Brain pericyte (primary cell): ENCODE measurements at places on chromosomes 7 and 10.

- DNase-seq: no peak
Observed at GRCh38 chr7:101688995-101689907, 60.2 kb upstream of the MYL10 start.

DNA sequence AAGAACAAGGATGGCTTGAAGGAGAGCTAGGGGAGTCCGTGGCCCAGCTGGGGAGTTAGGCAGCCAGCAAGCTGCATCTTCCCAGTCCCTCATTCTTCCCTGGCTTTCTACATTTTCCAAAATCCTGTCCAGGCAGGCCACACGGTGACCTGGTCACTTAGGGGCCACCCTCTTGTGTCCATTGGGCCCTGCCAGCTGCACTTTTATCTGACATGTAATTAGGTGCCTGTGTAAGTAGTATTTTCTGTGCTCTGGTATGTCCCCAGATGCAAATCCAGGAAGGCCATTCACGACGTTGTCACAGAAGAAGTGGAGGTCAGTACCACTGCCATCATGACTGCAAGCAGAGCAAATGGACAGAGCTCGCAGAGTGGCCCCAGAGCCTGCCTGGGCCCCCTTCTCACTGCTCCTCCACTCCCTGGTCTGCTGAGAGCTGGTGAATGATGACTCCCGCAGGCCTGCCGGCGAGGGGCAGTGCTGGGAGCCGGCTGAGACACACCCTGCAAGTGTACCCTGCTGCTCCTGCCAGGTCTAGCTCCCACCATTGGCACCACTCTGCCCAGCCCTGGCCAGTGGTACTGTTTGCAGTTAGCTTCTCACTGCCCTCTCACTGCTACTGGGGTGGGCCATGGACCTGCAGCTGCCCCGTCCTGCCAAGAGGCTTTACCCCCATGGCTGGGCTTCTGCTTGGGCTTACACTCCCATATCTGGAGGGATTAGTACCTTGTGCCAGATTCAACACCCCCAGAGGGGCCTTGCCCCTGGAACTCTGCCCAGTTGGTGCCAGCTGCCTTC, 98.2 kb downstream of the GLRX3 start:
- no peak for DNase-seq

- no peak for DNase-seq
Observed at GRCh38 chr7:43646603-43647338, 63.9 kb downstream of the STK17A start.

GRCh38 chr7:27207348-27207985, 7.6 kb upstream of the HOXA13 start:
- no peak for DNase-seq

DNA sequence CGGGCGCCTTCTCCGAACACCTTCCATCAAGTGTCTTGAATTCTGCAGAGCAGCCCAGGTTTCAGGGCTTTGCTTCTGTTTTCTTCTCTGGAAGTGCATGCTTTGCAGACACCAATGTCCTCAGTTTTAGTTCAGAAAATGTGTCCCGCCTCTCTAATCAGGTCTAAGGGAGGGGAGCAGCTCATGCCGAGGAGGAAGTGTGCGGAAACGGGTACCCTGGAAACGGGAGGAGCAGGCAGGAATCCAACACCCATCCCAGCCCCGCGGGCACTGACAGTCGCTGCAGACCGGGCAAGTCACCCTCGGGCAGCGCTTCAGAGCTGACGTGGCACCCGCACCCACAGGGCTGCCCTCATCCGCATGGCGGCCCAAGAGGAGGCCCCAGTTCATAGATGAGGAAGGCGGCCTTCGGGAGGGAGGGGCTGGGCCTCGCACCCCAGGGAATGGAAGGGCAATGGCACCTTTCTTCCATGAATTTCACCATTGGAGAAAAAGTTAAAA, 338.7 kb downstream of the DNAJB6 start:
- DNase-seq: no peak

GRCh38 chr7:92668564-92668963, 78.4 kb upstream of the FAM133B start:
- no peak for DNase-seq

- no peak for DNase-seq
Observed at GRCh38 chr7:92766461-92767003, 69.8 kb downstream of the CDK6 start.

- DNase-seq: no peak
Observed at GRCh38 chr10:31148951-31149350, 117.3 kb upstream of the ZNF438 start.

DNA sequence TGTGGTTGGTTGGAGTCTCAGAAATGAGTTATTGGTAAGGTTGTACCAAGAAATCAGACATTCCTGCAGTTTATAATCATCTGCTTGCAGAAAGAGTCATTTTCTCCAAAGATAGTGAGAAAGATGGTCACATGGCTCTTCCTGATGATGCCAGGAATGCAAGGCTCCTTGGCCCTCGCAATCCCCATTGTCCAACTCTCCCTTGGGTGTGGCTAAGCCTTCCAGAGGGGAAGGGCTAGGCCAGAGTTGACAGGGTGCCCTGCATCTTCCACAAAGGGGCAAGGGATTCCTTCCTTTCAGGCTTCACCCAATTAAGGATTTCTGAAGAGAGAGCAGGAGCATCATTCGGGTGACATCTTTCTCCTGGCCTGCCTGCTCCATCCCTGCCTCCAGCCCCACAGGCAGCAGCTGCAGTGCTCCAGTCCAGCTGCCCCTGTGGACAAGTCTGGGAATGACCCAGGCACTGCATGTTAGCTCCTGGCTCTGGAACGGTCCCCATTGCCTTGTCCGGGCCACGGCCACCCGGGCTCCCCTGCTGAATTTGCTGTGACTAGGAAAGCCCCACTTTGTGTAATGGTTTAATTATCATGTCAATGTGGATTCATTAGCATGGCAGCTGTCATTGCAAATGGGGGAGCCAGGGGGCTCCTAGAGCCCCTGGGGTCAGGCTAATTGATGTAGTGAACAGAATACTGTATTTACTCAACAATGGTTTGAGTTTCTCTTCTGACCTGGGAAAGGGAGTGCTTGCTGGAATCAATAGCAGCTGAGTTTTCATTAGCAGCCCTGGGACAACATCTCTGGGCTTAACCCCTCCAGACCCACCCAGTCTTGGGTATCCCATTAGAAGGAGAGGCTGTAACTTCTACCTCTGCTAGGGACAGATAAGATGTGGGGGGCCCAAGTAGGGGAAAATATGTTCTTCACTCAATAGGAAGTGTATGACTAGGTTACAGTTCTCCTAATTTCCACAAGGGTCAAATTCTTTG, 112.6 kb upstream of the TBX20 start:
- no peak for DNase-seq

GRCh38 chr7:153188161-153188560, 428.6 kb downstream of the ACTR3B start:
- DNase-seq: no peak

DNA sequence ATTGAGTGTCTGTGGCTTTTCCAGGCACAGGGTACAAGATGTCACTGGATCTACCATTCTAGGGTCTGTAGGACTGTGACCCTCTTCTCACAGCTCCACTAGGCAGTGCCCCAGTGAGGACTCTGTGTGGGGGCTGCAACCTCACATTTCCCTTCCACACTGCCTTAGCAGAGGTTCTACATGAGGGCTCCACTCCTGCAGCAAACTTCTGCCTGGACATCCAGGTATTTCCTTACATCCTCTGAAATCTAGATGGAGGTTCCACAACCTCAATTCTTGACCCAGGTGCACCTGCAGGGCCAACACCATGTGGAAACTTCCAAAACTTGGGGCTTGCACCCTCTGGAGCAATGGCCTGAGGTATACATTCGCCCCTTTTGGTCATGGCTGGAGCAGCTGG, 183.7 kb downstream of the KCND2 start:
- DNase-seq: no peak

DNA sequence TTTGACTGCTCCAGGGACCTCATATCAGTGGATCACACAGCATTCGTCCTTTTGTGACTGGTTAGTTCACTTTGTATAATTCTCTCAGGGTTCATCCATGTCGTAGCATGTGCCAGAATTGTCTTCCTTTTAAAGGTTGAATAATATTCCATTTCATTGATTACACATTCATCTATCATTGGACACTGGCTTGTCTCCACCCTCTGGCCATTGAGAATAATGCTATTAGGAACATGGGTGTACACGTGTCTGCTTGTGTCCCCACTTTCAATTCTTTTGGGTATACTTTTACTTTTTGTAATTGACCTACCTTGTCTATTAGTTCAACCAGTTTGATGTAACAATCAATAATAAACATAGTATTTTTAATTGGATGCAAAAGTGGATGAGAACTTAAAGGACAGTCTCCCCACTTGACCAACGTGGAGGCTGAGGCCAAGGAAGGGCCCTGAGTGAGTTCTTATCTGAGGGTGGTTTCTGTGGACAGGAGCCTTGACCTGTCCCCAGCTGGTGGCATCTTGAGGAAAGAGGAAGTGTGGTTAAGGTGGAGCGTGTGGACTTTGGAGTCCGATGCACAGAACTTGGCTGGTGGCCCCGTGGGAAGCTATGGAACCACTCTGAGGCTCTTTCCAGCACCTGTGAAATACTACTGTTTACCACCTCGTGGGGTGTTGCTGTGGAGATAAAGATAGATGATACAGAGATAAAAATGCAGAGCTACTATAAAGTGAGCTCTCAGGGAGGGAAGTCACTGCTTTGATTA, 16.6 kb downstream of the WDFY4 start:
- DNase-seq: no peak

GRCh38 chr10:119289227-119289920, 82.0 kb downstream of the GRK5 start:
- no peak for DNase-seq

GRCh38 chr10:102701272-102701671, 12.9 kb downstream of the ARL3 start:
- no peak for DNase-seq

DNA sequence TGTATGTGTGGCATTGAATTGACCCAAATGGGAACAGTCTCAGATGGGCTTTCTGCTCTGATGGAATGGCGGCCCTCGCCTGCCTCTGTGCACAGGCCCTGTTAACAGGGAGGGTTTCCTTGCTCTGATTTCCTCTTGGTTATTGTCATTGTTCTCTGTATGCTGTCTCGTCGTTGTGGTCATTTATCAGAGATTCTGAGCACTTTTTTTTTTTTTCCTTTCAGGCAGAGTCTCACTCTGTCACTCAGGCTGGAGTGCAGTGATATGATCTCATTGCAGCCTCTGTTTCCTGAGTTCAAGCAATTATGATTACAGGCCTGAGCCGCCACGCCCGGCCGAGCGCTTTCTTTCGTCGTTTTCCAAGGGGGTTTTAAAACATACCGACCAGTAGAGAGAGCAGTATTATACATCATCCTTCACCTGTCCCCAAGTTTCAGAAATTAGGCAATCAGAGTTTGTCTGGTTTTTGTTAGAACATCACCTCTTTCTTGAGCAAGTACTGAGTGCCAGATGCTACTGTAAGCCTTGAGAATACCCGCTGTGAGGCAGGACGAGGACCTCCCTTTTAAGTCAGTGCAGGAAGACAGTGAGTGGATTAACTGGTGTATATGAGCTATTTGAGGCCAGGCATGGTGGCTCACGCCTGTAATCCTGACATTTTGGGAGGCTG, 6.5 kb downstream of the CHST12 start:
- DNase-seq: no peak

GRCh38 chr7:1915956-1916600, 246.0 kb downstream of the ELFN1 start:
- DNase-seq: no peak

GRCh38 chr7:137535579-137535978, 192.0 kb upstream of the PTN start:
- no peak for DNase-seq

- no peak for DNase-seq
Observed at GRCh38 chr7:157610671-157611295, 274.0 kb downstream of the DNAJB6 start.

DNA sequence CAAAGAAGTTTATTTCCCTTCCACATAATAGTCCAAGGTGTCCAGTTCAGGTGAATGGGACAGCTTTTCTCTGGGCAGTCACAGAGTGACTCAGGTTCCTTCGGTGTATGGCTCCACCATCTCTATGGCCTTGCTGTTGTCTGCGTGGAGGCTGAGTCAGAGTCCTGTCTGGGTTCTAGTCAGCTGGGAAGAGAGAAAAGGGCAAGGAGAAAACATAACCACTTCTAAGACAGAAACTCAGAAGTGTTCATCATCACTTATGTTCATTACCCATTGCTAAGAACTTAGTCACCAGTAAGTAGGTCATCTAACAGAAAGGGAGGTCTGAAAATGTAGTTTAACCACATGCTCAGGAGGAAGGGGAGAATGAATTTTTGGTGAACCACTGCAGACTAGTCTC, 32.4 kb upstream of the CCDC7 start:
- no peak for DNase-seq

GRCh38 chr10:79260811-79261740, 86.2 kb upstream of the PPIF start:
- no peak for DNase-seq

DNA sequence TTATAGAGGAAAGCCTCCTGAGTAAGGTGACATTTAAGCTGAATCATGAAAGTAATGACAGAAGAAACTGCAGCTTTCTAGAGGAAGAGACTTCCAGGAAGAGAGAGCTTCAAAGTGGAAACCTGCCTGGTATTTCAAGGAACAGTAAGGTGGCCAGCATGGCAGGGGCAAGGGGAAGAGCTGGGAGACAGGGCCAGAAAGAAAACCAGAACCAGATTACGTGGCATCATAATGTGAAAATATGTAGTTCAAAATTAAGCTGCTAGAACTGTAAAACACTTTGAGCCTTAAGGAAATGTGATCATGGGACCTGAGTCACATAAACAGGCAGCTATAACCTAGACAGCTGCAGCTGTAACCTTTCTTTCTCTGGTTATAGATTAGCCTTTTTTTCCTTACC, 238.0 kb upstream of the FOXK1 start:
- no peak for DNase-seq

DNA sequence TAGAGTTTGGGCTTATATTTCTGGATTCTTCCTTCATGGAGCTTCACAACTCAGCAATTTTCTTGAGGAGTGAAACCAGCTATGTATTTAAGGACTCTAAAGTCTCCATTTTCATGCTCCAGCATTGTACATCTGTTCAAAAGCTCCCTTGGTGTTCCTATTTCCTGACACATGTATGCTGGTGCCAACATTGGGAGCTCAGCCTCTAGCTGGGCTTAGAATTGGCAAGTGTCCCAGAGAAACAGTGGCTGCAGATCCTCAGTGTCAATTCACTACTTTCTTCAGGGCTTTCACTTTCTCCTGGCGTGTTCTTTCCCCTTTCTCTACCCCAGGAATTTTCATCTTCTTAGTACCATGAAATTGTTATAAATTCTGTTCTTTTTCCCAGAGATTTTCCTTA, 103.1 kb downstream of the ZNF467 start:
- peak; percentile 34 for DNase-seq

- no peak for DNase-seq
Observed at GRCh38 chr10:85921789-85922188, 444.8 kb downstream of the GRID1 start.
